ENCODE measurements at places on chromosomes 2 and 18.

GRCh38 chr18:23943104-23943503 lies 71.5 kb upstream of the TTC39C start:
- no peak for DNase-seq

DNA sequence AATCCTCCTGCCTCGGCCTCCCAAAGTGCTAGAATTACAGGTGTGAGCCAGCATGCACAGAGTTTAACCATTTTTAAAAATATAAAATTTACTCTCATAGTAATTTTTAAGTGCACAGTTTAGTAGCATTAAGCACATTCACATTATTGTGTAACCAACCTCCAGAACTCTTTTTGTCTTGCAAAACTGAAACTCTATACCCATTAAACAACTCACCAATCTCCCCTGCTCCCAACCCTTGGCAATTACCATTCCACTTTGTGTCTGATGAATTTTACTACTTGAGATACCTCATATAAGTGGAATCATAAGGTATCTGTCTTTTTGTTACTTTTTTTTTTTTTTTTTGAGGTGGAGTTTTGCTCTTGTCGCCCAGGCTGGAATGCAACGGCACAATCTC lies 112.5 kb downstream of the BMPR2 start:
- DNase-seq = no peak

GRCh38 chr2:98295275-98295674 lies 51.0 kb upstream of the CNGA3 start:
- DNase-seq = no peak

DNA sequence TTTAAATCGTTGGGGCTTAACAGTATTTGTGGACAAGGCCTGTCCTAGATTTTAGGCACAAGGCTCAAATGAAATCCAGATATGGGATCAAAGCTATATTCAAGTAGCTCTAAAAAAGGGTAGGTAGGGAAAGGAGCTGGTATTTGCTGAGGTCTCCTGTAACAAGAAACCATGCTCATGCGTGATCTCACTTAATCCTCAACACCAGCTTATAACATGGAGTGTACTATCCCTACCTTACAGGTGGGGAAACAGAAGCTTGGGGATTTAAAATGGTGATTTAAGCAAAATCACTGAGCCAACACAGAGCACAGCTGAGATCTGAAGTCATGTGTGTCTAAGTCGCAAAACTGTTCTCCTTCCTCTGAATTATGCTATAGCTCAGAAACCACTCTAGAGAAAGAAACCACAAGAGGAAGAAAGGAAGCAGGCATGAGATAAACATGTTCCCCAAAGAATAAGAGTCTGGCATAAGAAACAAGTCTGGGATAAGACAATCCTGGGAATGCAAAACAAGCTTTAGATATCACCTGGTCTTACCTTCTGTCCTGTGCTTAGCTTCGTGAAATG lies 43.1 kb downstream of the CYRIA start:
- no peak for DNase-seq

- no peak for DNase-seq
Measured at GRCh38 chr18:76416911-76417310, 78.1 kb downstream of the ZNF516 start.

GRCh38 chr2:3959372-3959771 lies 256.0 kb downstream of the DCDC2C start:
- no peak for DNase-seq

- DNase-seq = no peak
Measured at GRCh38 chr2:7089284-7089683, 172.1 kb downstream of the RNF144A start.

DNA sequence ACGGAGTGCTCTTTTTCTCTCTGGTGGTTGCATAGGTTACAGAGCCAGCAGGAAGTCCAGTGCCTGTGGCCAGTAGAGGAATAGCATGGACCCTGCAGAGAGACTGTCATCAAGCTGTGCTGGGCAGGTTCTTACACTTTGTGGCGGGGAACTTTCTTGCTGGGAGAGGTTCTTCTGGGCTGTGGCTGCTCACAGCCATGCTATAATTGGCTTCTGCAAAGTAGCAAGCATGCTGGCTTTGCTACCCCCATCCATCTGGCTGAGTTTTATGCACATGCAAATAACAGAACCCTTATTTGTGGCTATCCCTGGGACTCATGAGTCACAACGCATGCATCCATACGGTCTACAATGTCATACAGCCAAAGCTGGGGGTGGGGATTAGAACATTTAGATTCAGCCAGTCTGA lies 68.9 kb downstream of the PLCL1 start:
- DNase-seq = no peak

- no peak for DNase-seq
Measured at GRCh38 chr2:232518844-232519243, 1.3 kb upstream of the PRSS56 start.

DNA sequence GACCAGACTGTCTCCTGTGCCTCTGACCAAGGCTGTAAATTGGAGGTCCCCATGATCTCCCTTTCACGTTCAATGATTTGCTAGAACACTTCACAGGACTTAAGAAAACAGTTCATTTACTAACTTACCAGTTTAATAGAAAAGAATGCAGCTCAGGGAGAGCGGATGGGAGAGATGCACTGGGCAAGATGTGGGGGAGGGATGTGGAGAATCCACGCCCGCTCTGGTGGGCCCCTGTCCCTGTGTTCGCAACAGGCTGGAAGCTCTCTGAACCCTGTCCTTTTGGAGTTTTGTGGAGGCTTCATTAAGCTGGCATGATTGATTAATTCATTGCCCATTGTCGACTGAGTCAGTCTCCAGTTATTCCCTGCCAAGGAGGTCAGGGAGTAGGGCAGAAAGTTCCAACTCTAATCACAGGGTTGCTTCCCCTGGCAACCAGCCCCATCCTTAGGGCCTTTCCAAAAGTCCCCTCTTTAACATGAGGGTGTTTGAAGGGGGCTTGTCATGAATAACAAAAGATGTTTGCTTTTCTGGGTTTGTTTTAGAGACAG lies 257.1 kb downstream of the ACKR3 start:
- DNase-seq = no peak

GRCh38 chr2:42098571-42099437 lies 51.0 kb downstream of the PKDCC start:
- DNase-seq = no peak

DNA sequence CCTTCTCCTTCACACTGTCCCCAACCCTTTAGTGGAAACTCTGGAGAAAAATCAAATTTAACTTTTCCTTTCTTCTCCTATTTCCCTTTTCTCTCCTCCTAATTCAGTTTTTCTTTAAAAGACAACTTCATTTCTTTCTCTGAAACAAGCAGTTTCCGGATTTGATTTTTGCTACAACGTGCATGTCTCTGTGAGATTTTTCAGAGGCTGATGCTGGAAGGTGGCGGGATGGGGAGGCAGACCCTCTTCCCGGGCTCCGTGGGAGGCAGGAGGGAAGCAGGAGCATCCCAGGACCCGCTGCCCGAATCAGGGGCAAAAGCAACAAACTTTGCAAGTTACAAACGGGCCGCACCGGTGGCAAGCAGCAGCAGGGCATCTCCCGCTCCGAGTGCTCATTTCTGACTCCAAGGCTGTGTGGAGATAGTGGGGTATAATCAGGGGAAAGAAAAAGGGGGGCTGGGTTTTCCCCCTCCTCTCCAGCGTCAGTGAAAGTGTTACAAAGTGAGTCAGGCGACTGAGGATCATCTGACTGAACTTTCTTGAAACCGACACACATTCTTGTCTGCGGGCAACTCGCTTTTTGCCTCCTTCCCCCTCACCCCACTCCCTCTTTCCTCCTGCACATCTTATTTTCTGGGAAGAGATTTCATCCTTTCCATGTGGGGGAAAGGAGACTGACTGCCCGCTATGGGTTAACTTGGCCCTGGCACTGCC lies 6.4 kb downstream of the ZEB2 start:
- no peak for DNase-seq

DNA sequence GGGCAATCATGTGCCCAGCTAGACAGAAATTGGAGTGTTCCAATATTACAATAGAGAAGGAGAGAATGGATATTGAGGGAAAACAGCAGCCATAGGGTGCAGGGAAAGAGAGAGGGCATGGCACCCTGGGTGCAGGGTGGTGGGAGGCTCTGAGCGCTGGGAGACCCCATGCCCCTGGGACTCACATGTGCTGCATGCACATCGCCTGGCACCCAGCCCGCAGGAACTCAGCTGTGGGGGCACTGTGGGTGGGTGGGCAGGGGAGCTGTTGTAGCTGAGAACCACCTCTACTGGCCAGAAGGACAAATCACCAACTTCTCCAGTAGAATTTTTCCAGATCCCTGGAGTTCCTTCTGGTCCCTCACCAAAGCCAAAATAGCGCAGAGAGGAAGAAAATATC lies 7.2 kb upstream of the NEURL3 start:
- DNase-seq = no peak

- no peak for DNase-seq
Measured at GRCh38 chr2:232835687-232836208, 34.3 kb upstream of the SNORC start.

- no peak for DNase-seq
Measured at GRCh38 chr2:238879043-238879442, 31.2 kb downstream of the TWIST2 start.

- no peak for DNase-seq
Measured at GRCh38 chr2:204024503-204024902, 87.9 kb downstream of the ICOS start.

DNA sequence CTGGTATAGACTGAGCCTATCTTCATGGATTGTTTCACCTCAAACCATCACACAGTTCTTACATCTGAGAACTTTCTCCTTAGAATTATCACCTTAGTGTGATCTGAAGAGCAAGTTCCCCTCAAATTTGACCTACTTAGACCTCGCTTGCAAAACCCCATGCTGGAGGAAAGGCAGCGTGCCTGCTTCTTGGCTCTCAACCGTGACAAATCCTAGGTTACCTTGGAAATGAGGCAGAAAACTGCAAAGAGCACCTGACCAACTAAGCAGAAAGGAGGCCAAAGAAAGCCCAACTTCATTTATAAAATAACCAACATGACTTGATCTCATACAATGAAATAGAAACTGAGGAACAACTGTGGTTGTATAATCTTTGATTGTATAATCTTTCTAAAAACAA lies 146.4 kb downstream of the RAB3GAP1 start:
- DNase-seq = no peak

DNA sequence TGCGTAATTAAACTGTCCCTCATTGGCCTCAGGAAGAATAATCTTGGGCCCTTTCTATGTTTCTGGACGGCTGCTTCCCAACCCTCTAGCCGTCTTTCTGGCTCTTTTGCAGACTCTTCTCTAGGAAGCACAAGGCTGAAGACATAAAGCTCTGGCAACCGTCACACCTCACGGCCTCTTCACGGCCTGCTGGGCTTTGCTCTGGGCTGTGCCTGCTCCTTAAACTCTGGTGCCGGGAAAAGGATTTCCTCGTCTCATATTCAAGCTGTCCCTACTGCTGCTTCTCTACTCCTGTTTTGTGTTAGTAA lies 36.0 kb upstream of the WIPF1 start:
- no peak for DNase-seq

DNA sequence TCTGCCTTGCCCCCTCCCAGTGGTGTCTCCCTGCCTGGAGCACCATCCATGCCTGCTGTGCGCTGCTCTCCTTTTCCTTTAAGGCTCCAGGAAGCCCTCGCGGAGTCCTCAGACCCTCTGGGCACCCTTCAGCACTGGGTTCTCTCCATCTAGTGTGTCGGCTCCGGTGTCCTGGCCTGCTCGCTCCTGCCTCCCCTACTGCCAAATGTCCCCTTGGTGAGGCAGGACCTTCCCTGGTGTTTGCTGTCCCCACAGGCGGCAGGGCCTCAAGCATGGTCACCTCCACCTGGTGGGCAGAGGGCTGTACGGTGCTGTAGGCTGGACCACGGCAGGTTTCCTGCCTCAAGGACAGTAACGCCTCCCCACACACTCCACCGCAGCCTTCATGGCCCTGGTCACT lies 90.2 kb downstream of the DGKD start:
- no peak for DNase-seq

GRCh38 chr2:215361211-215361875 lies 49.5 kb downstream of the ATIC start:
- no peak for DNase-seq

GRCh38 chr2:208541989-208542464 lies 135.4 kb downstream of the PTH2R start:
- no peak for DNase-seq

GRCh38 chr18:11751341-11752115 lies 62.5 kb downstream of the GNAL start:
- DNase-seq = no peak

DNA sequence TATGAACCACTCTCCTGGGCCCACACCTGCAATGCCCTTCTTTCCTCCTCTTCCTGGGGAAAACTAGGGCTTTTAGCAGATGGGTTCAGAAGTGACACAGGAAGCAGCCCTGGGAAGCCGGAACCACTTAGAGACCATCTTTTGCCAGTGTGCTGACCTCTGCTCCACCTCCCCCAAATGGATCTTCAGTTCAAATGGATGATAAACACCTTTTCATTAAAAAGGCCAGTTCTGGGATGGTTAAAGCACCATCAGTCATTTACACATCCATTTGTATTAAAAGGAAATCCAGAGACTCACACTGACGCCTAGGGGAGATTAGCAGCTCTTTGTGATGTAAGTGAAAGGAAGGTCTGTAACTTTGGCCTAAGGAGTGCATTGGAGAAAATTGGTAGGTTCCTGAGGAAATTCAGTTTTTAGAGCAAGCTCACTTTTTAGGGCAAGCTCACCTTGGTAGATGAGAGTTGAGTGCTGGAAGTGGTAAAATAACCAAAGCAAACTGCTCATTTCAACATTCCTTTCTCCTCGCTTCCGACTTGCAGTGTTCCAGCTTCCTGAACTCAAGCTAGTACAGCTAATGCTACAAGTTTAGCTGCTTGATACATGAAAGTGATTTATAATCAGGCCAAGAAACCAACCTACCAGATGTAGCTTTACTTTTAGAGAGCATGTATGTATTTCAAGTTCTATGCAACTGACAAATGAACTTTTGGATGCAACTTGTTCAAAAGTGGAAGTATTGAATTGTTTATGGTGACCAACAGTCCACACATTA lies 47.7 kb downstream of the ACTR2 start:
- no peak for DNase-seq

- DNase-seq = no peak
Measured at GRCh38 chr2:239127513-239127912, 273.3 kb downstream of the HDAC4 start.

- DNase-seq = no peak
Measured at GRCh38 chr2:20584045-20584398, 66.9 kb downstream of the HS1BP3 start.

DNA sequence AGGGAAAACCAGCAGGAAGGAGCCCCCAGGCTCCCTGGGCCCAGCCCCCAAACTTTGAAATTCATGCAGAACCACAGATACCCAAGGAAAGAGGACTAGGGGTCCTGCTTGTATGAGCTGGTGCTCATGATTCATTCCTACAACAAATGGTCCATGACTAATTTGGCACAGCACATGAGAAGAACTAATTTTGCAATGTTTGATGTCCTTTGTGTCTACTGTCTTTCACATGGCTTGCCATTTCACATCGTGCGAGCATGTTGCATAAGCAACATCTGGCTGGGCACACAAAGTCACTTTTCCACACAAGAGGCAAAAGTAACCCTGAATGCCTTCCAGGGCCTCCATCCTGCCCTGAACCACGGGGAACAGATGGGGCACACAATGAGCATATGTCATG lies 149.6 kb upstream of the APCDD1 start:
- DNase-seq = no peak

All from substantia nigra (tissue), 51 donors.